HT-29 (cell line): ENCODE measurements at places on chromosomes 1 and 21.
A peak's percentile ranks its signal among the peaks of the same experiment; 100 is the strongest.

GRCh38 chr1:193794239-193794638, 607.8 kb upstream of the B3GALT2 start:
- DNase-seq, result no peak

DNA sequence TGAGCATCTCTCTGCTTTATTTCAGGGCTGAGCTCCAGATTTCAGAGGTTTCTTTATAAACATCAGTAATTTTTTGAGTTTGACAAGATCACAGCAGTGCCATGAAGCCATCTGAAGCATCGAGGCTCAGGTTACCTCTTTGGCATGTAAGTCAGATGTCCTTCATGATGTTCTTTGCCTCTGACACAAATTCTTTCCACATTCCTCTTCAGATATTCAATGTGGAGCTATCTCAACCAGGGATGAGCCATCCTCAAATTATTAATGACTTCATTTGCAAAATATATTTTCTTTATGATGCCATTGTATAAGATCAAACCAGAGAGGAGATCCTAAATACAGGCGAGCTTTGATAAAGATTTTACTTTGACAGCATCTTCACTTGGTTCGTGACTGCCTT, 256.7 kb downstream of the COL11A1 start:
- DNase-seq, result no peak

GRCh38 chr1:223437151-223437550, 43.9 kb downstream of the CCDC185 start:
- DNase-seq, result no peak

DNA sequence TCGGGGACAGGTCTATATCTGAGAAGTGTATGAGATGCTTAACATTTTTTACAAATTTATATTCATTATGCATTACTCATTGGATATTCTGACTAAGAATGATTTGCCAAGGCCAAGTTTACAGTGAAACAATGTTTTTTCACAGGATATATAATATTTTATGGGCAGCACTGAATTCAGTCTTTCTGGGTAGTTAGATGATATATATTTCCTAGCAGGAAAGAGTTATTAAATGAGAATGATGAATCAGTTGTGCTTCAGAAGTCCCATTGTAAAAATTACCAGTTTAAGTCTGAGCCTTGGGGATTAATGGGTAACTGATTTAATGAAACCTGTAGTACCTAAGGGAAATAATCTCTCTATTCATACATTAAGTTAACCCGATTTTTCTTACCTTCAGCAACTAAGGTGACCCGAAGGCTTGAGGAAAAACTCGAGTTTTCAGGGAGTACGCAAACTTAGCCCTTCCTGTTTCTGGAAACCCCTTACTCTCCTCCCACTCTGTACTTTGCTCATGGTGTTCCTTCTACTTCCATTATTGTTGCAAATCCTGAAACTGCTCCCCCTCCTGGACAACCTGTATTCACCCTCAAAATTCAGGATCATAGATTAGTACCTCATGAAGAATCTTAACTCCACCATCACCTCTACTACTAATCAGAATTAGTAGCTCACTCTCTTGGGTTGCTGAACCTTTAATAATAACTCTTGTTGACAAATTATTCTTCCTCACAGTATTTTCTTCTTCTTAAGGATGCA, 135.1 kb downstream of the AK5 start:
- DNase-seq, result peak; percentile 44

GRCh38 chr1:217389895-217390294, 241.0 kb downstream of the GPATCH2 start:
- DNase-seq, result no peak
